ENCODE measurements at places on chromosomes 4 and X. TPM values are rescaled to one million over a fixed set of nuclear protein-coding genes. Genes with fewer than 3 reads are reported as not detected.

GRCh38 chr4:25978327-25978726 is 64.3 kb downstream of the SMIM20 start:
- no peak for DNase-seq
- no peaks in the 10 kb centered on the region for H3K4me1 ChIP-seq
- H3K27ac ChIP-seq = no peak overlapping the region
- H3K36me3 ChIP-seq = no peaks in the 10 kb centered on the region
- H3K4me3 ChIP-seq = no peak overlapping the region

GRCh38 chrX:108055546-108055945 is 10.7 kb downstream of the VSIG1 start:
- no peaks in the 10 kb centered on the region for H3K4me1 ChIP-seq
- no peak overlapping the region for H3K27ac ChIP-seq
- H3K27me3 ChIP-seq = no peaks in the 10 kb centered on the region
- no peaks in the 10 kb centered on the region for H3K36me3 ChIP-seq
- no peak overlapping the region for H3K4me3 ChIP-seq
- DNase-seq = no peak

DNA sequence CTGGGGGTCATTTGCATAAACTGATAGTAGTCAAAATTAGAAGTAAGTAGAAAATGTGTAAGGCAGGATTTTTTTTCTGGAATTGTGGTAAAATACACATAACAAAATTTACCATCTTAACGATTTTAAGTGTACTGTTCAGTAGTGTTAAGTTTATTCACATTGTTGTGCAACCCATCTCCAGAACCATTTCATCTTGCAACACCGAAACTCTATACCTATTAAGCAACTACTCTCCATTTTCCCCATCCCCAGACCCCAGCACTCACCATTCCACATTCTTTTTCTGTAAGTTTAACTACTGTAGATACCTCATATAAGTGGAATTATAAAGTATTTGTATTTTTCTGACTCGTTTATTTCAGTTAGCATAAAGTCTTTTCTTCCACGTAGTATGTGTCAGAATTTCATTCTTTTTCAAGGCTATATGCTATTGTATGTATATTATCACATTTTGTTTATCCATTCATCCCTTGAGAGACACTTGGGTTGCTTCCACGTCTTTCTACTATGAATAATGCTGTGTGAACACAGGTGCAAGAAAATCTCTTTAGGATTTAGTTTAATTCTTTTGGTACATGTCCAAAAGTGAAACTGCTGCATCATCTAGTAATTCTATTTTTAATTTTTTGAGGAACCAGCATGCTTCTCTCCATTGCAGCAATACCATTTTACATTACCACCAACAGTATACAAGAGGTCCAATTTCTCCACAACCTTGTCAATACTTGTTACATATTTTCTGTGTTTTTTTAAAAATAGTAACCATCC is 39.1 kb upstream of the NSUN7 start:
- H3K27me3 ChIP-seq = no peaks in the 10 kb centered on the region
- H3K27ac ChIP-seq = no peak overlapping the region
- no peak for DNase-seq
- no peak overlapping the region for H3K4me3 ChIP-seq

DNA sequence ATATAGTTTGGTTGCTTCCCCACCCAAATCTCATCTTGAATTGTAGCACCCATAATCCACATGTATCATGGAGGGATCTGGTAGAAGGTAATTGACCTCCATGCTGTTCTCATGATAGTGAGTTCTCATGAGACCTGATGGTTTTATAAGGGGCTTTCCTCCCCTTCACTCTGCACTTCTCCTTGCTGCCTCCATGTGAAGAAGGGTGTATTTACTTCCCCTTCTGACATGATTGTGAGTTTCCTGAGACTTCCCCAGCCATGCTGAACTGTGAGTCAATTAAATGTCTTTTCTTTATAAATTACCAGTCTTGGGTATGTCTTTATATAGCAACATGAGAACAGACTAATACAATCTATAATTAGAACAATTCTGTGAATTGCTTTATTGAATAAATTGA is 11.9 kb upstream of the DCAF4L1 start:
- no peak overlapping the region for H3K4me3 ChIP-seq
- no peaks in the 10 kb centered on the region for H3K27me3 ChIP-seq
- H3K27ac ChIP-seq = no peak overlapping the region
- DNase-seq = no peak

DNA sequence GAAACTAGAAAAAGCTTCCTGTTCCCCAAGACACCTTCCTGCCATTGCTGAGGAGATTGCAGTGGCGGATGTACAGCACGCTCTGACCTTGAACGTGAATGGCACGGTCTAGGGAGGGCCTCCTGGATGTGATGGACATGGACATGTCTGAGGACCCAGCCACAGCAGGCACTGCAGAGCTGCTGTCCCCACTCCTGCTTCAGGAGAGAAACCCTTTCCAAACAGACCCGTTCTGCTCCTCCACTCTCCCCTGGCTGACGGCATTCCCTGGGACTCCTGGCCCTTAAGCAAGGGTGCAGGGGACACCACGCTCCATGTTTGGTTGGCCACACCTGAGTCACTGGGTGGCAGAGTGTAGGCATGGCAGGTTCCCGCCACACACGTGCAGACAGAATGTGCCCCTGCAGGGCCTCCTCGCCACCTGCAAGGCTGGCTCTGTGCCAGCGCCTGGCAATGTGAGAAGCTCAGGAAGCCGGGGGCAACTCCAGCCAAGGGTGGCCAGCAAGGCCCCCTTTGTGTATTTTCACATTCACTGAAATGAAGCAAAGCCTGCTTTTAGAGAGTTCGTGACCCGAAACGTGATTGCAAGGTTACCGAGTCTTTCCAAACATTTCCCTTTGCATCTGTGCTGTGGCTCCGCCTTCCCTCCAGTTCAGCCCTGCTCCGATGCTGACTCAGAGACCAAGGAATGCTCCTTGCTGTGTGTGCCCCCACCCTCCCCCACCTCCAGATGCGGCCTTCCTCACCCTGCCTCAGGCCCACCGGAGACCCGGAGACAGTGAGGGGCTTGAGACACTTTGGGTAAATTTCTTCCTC is 46.1 kb downstream of the HTRA3 start:
- peak; percentile 49 for DNase-seq
- no peak overlapping the region for H3K4me3 ChIP-seq
- H3K27ac ChIP-seq = no peak overlapping the region
- no peaks in the 10 kb centered on the region for H3K36me3 ChIP-seq
- no peaks in the 10 kb centered on the region for H3K27me3 ChIP-seq

GRCh38 chrX:93598076-93598475 is 75.3 kb downstream of the NAP1L3 start:
- no peaks in the 10 kb centered on the region for H3K4me1 ChIP-seq
- no peaks in the 10 kb centered on the region for H3K27me3 ChIP-seq
- no peak for DNase-seq
- H3K27ac ChIP-seq = no peak overlapping the region
- no peak overlapping the region for H3K4me3 ChIP-seq

DNA sequence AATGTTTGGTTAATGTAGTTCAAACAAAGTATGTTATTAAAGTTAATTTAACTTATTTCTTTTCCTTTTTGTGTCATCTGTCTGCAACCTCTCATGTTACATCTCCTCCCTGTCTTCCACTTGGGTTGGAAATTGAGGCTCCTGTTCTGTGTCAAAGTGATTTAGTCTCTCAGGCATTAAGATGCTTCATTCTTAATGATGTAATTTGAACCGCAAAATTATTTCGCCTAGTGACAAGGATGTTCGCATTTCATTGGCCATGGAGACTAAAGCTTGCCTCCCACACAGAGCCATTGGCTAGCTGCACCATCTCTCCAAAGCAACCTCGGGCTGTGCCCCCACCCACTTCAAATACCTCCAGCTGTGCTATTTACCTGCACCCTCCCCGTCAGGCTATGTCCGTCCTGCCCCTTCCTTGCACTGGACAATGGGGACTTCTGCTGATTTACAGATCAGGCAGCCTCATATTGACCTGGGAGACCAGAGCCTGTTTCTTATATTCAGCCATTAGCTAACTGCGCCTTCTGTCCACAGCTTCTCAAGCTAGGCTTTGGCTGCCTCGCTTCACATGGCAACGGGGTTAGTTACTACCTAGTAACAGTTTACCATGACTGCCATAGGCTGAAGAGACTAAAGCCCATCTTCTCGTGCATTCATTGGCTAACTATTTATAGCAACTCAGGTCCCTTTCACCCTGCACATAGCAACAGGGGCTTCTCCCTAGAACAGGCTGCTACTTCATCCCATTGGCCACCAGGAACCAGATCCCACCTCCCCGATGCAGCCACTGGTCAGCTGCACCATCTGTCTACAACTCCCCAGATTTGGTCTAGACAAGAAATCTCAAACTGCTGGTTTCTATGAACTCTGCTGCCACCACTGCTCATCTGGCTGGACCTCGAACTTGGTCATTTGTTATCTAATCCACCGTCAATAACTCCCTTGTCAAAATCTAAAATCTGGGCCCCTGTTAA is 8.6 kb upstream of the ZNF157 start:
- no peaks in the 10 kb centered on the region for H3K4me1 ChIP-seq
- no peaks in the 10 kb centered on the region for H3K36me3 ChIP-seq
- peak overlapping the region; percentile 39 for H3K27ac ChIP-seq
- H3K4me3 ChIP-seq = no peak overlapping the region
- peak; percentile 82 for DNase-seq
- no peaks in the 10 kb centered on the region for H3K27me3 ChIP-seq

DNA sequence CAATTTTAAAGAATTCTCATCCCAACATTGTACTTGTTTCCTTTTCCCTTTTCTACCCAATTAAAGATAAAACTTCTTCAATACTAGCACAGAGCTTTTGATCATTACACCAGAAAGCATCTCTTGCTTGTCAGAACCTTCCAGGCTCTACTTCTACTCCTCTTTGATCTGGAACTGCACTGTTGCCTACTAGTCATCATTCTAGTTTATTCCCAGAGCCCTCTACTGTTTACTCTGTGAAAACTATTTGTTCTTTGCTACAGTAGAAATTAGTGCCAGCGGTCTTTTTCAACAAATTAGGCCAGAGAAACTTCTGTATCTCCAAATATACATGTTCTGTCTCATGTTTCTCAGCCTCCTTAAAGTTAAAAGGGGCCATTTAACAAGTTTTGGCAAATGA is 46.8 kb upstream of the TMPRSS11F start:
- no peaks in the 10 kb centered on the region for H3K36me3 ChIP-seq
- H3K4me1 ChIP-seq = no peaks in the 10 kb centered on the region
- H3K27ac ChIP-seq = no peak overlapping the region
- no peak overlapping the region for H3K4me3 ChIP-seq

DNA sequence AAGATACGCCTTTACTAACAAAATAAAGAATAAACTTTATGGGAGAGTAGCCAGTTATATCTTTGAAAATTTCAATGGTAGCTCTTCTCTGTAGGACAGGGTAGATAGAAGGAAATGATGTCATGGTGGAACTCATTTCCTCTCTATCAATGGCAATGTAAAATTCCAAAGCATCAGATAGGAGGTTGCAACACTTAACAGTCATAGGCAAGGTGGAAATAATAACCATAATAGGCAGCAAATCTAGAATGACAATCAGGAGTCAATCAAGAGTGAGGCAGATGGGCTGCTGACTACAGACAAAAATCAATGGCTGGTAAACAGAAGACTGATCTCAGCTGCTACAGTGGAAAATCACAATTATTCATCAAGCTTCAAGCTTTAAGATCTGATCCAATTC is 53.9 kb upstream of the TET2 start:
- no peak overlapping the region for H3K4me3 ChIP-seq
- H3K4me1 ChIP-seq = no peaks in the 10 kb centered on the region
- no peak for DNase-seq
- H3K36me3 ChIP-seq = no peaks in the 10 kb centered on the region

DNA sequence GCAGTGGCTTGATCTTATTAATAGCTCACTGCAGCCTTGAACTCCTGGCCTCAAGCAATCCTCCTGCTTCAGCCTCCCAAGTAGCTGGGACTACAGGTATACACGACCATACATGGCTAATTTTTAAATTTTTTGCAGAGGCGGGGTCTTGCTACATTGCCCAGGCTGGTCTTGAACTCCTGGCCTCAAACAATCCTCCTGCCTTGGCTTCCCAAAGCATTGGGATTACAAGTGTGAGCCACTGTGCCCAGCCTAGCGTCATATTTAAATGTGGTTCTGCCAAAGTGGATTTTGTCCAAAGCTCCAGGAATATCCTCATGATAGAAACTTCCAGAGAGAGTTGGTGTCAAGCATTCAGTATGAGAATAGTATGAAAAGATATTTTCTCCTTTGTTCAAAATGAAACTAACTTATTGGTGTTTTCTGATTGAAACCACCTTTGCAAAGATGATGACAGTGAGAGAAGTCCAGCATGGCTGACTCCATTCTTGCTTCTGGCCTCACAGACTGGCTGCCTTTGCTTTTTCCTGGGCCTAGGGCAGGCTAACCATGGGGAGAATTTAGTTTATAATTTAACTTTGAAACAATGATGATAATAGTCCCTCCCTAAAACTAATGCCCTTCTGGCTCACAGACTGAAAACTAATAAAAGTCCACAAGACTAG is 129.0 kb downstream of the C4orf51 start:
- H3K4me1 ChIP-seq = no peaks in the 10 kb centered on the region
- H3K4me3 ChIP-seq = no peak overlapping the region
- H3K36me3 ChIP-seq = no peaks in the 10 kb centered on the region
- no peak for DNase-seq
- H3K27me3 ChIP-seq = no peaks in the 10 kb centered on the region
- H3K27ac ChIP-seq = no peak overlapping the region

GRCh38 chr4:12211636-12212035 is 782.9 kb upstream of the HS3ST1 start:
- H3K27ac ChIP-seq = no peak overlapping the region
- no peak overlapping the region for H3K4me3 ChIP-seq
- no peaks in the 10 kb centered on the region for H3K4me1 ChIP-seq
- no peaks in the 10 kb centered on the region for H3K27me3 ChIP-seq
- H3K36me3 ChIP-seq = no peaks in the 10 kb centered on the region

GRCh38 chrX:110412971-110413726 is 54.5 kb downstream of the RTL9 start:
- H3K4me1 ChIP-seq = no peaks in the 10 kb centered on the region
- DNase-seq = peak; percentile 81
- no peaks in the 10 kb centered on the region for H3K36me3 ChIP-seq

- no peaks in the 10 kb centered on the region for H3K36me3 ChIP-seq
- no peak for DNase-seq
- no peak overlapping the region for H3K4me3 ChIP-seq
- no peaks in the 10 kb centered on the region for H3K27me3 ChIP-seq
- no peaks in the 10 kb centered on the region for H3K4me1 ChIP-seq
- H3K27ac ChIP-seq = no peak overlapping the region
Observed at GRCh38 chr4:1105662-1106061, 7.7 kb downstream of the RNF212 start.

GRCh38 chr4:110970642-110971041 is 347.8 kb upstream of the PITX2 start:
- H3K4me3 ChIP-seq = no peak overlapping the region
- no peaks in the 10 kb centered on the region for H3K4me1 ChIP-seq
- H3K36me3 ChIP-seq = no peaks in the 10 kb centered on the region
- H3K27me3 ChIP-seq = no peaks in the 10 kb centered on the region
- no peak for DNase-seq
- H3K27ac ChIP-seq = no peak overlapping the region

GRCh38 chrX:10507181-10507580 is 113.2 kb downstream of the MID1 start:
- H3K27me3 ChIP-seq = no peaks in the 10 kb centered on the region
- H3K36me3 ChIP-seq = no peaks in the 10 kb centered on the region
- H3K4me1 ChIP-seq = peaks cover 8% of the 10 kb centered on the region
- DNase-seq = peak; percentile 29
- no peak overlapping the region for H3K27ac ChIP-seq

GRCh38 chrX:51487960-51488267 is 8.5 kb downstream of the NUDT11 start:
- no peaks in the 10 kb centered on the region for H3K27me3 ChIP-seq
- no peak overlapping the region for H3K4me3 ChIP-seq
- DNase-seq = no peak
- H3K4me1 ChIP-seq = no peaks in the 10 kb centered on the region
- H3K27ac ChIP-seq = no peak overlapping the region
- H3K36me3 ChIP-seq = no peaks in the 10 kb centered on the region

The GLOD5 gene
- not detected for total RNA-seq

The ITGB1BP2 gene
- total RNA-seq = 12.4 TPM

The TKTL1 gene
- total RNA-seq = 268 TPM

The MAGEC1 gene
- total RNA-seq = 10.1 TPM

The HNRNPDL gene
- 218 TPM for total RNA-seq

The FAM184B gene
- 0.08 TPM for total RNA-seq
